ENCODE measurements at places on chromosomes 16 and 17.

- DNase-seq, result no peak
These were observed 10.4 kb upstream of the LASP1NB start for GRCh38 chr17:38914741-38915638.

GRCh38 chr17:73773702-73774101, 129.5 kb upstream of the SDK2 start:
- DNase-seq, result no peak

GRCh38 chr16:17459903-17460521, 10.7 kb downstream of the XYLT1 start:
- no peak for DNase-seq

DNA sequence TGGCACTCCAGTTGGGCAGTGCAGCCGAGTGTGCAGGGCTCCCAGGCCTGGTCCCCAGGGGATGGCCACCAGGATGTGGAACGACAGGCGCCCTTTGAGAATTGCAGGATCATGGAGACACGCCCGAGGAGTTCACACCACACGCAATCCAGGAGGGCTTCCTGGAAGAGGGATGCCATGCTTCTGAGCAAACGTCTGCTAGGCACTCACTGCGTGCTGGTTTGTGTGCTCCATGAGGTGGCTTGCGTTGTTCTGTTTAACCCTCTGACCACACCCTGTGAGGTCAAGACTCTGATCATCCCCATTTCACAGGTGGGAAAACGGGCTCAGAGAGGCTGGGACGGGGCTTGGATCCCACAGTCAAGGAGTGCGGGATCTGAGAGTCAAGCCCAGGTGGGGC, 32.6 kb upstream of the ZFPM1 start:
- no peak for DNase-seq

- no peak for DNase-seq
These were observed 5.6 kb upstream of the TACO1 start for GRCh38 chr17:63595132-63595531.

GRCh38 chr17:82517230-82517865, 2.2 kb upstream of the FOXK2 start:
- DNase-seq, result no peak

DNA sequence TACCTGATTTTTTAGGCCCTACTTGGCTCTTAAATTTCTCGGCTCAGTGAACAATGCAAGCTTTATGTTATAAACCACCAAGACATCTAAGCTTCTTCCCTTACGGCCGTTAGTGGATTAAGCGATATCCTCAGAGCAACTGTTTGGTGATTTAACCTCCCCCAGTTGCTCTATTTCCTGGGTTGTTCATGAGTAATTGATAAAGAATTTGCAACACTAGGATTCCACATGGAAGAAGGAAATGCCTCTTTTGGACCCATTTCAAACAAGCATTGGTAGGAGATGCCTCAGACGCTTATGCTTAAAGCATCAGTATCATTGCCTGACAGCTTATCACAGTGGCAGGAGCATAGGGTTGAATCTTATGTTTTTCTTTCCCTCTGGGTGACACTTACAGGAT, 65.3 kb downstream of the RBFOX1 start:
- DNase-seq, result no peak

DNA sequence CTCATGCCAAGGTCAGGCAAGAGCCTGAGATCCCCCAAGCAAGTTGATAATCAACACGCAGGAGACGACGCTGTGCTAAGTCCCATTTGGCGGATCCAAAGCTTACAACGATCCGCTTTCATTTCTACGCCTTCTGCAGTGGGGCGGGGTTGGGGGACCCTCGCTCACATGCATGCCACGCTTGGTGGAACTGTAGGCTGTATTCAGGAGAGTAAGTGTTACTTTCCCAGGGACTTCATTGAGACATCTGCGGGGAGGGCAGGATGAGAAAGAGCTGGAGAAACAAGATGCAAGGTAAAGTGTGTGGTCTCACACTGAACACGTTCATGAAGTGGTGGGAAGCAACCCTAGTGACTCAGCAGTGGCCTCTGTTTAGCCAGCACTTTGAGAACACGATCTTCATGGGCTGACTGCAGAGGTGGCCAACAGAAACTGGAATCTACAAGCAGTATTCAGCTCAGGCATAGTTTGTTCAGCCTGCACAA, 100.5 kb downstream of the XYLT1 start:
- DNase-seq, result no peak

- DNase-seq, result no peak
These were observed 2.1 kb downstream of the HERPUD1 start for GRCh38 chr16:56933828-56934598.

DNA sequence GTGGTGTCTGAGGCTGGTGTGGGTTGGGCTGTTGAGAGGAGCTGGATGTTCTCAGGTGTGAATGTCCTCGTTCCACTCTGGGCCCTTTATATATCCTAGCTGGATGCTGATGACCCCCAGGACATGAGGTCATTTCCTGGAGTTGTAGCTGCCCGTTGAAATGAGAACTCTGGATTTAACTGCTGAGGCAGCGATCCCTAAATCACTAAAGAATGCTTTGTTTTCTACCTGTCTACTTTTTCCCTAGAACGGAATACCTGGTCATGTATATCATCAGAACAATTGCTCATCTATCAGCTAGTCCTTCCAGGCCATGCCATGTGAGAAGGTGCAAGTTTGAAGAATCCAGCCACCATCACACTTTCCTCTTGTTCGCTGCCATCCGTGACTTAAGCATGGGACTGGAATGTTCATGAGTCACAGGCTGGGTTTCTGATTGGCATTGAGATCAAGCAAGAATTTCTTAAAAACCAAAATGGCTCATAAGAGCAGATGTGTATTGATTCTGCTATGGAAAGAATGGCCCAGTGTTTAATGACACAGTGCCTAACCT, at the start of gene KRTAP2-3:
Gene KRTAP2-3 (minus strand): TSS at position 63 of the 553 bp plus-strand sequence. CDS start 64 bp downstream, outside the sequence.
- DNase-seq, result no peak

- DNase-seq, result no peak
These were observed 108.8 kb downstream of the IRX5 start for GRCh38 chr16:55039511-55039910.

DNA sequence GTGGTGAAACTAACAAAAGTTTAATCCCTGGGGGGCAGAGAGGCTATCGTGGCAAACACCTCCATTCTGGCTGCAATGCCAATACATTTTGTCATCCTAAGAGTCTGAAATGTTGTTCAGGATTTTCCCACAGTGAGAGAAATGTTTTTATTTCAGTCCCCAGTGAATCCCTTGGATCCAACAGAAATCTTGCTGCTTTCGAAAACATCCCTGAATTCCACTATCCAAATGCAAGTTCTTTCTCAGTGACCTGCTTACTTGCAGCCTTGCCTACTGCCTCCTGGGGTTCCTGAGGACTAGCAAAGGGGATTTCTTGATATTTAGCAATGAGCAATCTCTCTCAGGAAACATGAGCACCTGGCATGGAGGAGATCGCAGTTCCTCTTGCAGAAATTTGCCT, 202.1 kb upstream of the IRX3 start:
- DNase-seq, result no peak

- no peak for DNase-seq
These were observed 1.2 kb upstream of the NARF start for GRCh38 chr17:82457073-82457928.

- DNase-seq, result no peak
These were observed 27.6 kb downstream of the ANKRD40 start for GRCh38 chr17:50680126-50680525.

- no peak for DNase-seq
These were observed 8.0 kb downstream of the FBXO31 start for GRCh38 chr16:87375426-87376135.

All from NCI-H187 treated with DMSO at 0.1 percent for 48 hours (cell line).